ENCODE measurements at places on chromosomes 5 and 9.

DNA sequence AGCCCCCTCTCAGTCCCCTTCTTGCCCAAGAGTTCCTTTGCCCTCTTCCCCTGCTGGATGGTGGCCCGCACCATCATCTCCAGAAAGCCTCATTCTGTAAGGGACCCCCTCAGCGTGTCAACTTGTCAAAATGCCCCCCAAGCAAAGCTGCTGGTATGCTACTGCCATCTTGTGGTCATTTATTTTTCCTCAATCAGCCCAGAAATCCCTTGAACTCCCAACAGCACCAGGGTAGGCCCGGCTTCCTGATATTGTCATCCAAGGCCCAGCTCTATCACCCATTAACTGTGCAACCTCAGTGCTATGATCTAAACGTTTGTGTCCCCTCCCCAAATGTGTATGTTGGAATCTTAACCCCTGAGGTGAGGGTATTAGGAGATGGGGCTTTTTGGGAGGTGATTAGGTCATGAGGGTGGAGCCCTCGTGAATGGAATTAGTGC is 53.2 kb upstream of the FBXW11 start:
- DNase-seq, result no peak

DNA sequence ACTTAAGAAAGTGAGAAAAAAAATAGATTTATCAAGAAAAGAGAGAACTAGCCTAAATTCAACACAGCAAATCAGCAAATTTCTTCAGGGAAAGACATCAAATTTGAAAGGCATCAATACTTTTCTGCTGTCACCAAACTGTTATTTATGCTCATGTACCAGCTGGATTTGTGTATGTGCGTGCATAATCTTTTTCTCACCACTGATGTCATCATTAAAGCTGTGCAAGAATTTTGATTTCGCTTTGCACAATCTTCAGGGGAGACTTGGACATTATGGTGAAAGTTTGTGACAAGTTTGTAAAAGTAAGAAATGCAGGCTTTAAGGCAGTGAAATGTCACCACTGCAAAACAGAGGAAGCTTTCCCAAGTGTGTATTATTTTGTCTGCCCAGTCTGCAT is 215.4 kb downstream of the SLF1 start:
- no peak for DNase-seq

DNA sequence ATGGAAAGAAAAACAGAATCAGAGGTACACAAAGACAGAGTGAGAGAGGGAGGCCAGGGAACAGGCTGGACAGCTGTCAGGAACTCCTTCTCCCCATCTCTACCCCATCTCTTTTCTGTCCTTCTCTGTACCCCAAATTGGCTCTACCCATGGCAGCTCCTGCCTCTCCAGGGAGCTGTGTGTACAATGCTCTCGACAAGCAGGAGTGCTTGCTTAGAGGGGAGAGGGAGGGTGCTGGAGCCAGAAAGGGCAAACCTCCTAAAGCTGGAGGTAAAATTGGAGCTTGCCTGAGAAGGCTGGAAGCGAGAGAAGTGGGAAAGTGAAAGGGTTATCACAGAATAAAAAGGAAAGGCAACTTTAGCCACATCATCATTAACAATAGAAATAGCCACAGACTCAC is 6.4 kb downstream of the TPM2 start:
- no peak for DNase-seq

- DNase-seq, result no peak
These were observed 480.6 kb downstream of the NR2F1-AS1 start for GRCh38 chr5:93100428-93100827.

GRCh38 chr9:131624636-131625507 is 79.5 kb downstream of the PRRT1B start:
- DNase-seq, result no peak

DNA sequence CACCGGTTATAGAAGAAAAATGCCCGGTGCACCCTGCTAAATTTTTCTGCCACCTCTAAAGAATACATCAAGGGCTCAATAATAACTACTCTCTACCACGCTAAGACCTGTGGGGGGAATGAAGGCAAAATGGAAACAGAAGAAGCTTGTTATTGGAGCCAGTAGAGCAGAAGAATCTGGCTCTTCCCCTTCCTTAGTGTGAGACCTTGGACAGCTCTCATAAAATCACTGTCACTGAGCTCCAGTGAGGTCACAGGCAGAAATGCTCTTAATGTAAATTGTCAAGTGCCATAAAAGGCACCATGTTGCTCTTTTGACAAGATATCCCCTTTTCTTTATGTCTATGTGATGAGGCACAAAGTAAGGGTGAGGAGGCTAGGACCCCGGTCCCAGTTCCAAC is 74.4 kb downstream of the ASTN2 start:
- no peak for DNase-seq

GRCh38 chr5:100232736-100233135 is 302.4 kb upstream of the FAM174A start:
- DNase-seq, result no peak

DNA sequence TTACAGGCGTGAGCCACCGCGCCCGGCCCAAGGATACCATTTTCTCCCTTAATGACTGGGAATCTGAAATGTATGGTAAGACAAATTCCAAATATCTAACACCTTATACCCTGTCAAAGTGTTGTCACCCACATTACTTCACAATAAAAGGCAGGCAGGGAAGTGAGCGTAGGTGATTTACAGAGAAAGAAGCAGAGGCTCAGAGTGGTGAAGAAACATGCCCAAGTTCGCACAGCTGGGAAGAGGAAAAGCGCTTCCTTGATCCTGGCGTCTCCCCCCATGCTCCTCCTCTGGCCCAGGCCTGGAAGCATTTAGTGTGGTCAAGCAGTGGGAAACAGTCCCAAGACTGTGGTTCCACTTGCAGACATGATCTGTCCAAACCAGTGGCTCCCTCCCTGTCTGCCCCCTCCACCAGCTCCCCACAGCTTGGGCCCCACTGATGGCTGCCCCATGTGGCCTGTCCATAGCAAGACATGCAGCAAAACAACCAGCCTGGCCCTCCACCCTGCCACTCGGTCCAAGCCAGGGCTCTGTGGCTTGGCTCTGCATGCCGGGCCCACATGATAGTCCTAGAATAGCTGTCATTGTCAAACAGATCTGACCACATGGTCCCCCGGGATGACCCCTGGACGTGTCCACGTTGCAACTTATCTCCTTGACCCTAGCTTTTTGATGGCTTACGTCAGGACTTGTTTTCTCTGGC is 107.2 kb downstream of the TTLL11 start:
- DNase-seq, result no peak

- no peak for DNase-seq
These were observed 26.1 kb upstream of the IFNK start for GRCh38 chr9:27497883-27498417.

- DNase-seq, result no peak
These were observed 3.9 kb downstream of the GABRA1 start for GRCh38 chr5:161851691-161852299.

DNA sequence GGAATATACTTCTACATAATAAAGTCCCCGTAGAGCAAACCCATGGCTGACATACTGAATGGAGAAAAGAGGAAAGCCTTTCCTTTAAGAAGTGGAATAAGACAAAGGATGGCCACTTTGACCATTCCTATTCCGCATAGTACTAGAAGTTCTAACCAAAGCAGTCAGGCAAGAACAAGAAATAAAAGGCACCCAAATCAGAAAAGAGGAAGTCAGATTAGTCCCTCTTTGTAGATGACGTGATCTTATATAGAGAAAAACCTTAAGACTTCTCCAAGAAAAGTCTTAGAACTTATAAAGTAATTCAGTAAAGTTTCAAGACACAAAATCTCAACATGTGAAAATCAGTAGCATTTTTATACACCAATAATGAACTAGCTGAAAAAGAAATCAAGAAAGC is 133.9 kb downstream of the GIN1 start:
- no peak for DNase-seq

DNA sequence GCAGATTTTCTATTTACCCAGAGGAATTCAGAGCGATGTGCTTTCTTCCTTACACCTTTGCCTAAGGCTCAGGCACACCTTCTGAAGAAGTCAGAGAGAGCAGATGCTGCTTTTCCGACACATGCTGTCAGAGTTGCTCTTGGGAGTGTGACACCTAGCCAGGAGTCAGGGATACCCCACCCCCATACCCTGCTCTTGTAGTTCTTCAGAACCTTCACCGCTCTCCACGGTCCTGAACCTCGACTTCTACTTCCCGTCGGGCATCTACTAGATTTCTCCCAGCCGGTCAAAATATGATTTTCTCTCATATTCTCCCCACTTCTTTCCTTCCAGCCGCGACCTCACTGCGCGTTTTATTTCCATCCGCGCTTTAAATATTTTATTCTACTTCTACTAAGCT is 1.7 kb downstream of the GRIN3A start:
- DNase-seq, result no peak

- DNase-seq, result no peak
These were observed 18.6 kb upstream of the SLC25A51 start for GRCh38 chr9:37922363-37923117.

GRCh38 chr5:164636456-164636855 is 1131.0 kb downstream of the MAT2B start:
- DNase-seq, result no peak

DNA sequence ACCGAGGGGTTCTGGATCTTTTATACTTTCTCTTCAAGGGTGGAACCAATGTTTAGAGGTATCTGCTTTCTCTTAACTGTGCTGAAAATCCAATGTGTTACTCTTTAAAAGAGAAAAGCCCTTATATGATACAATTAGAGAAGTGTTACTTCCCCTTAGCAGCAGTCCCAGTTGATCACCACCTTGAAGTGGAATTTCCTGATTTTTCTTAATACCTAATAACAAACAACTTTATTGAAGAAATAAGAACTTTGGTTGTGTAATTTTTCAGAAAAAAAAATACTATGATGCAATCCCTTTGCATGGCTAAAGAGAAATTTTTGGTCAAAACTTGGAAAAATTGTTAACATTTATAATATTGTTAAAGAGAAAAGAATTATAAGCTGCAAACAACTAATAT is 24.7 kb downstream of the SLC1A3 start:
- no peak for DNase-seq

DNA sequence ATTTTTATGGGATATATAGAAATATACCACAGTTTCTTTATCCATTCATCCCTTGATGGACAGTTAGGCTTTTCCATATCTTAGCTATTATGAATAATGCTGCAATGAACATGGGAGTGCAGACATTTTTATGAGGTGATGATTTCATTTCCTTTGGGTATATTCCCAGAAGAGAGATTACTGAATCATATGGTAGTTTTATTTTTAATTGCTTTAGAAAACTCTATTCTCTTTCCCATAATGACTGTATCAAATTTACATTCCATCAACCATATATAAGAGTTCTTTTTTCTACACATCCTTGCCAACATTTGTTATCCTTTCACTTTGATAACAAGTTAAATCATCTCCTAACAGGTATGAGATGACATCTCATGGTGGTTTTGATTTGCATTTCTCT is 821.6 kb downstream of the TLE1 start:
- no peak for DNase-seq

- no peak for DNase-seq
These were observed 44.0 kb upstream of the MAN2A1 start for GRCh38 chr5:109645707-109646192.

- no peak for DNase-seq
These were observed 314.9 kb downstream of the MARCHF11 start for GRCh38 chr5:15864536-15865215.

GRCh38 chr5:149129181-149129580 is 12.1 kb upstream of the ABLIM3 start:
- DNase-seq, result no peak

DNA sequence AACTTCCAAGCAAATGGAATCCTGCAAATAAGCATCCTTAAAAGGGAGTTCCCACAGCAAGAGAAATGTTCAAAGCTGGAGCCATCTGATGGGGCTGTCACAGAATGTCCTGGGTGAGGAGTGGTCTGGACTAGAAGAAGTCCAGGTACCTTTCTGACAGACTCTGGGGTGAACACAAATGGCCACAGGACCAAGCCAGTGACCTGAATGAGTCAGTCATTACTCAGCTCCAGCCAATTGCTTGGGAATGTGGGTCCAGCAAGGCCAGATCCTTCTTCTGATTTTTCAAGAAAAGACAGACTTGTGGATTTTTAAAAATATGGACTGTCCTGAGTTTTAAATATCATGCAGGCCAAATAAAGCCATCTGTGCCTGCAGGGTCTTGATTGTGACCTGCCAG is 30.1 kb downstream of the GALNT10 start:
- DNase-seq, result no peak

Data from stimulated activated CD4-positive, alpha-beta T cell treated with anti-CD3 and anti-CD28 coated beads, Interleukin-2, amount 100 ng/mL, for 48 hours (primary cell).